Stimulated activated CD4-positive, alpha-beta T cell treated with anti-CD3 and anti-CD28 coated beads, Interleukin-1b, Interleukin-23, amount 100 ng/mL, for 24 hours (primary cell): ENCODE measurements at places on chromosomes 5 and 9.

GRCh38 chr9:136711751-136712689, at the start of gene DIPK1B:
Gene DIPK1B (plus strand): TSS chr9:136712572. CDS start chr9:136712666, 94 bp downstream.
- no peak for DNase-seq

- no peak for DNase-seq
Observed at GRCh38 chr5:176532795-176533194, 4.4 kb downstream of the RNF44 start.

- DNase-seq: no peak
Observed at GRCh38 chr9:131025953-131026858, 17.2 kb downstream of the LAMC3 start.

DNA sequence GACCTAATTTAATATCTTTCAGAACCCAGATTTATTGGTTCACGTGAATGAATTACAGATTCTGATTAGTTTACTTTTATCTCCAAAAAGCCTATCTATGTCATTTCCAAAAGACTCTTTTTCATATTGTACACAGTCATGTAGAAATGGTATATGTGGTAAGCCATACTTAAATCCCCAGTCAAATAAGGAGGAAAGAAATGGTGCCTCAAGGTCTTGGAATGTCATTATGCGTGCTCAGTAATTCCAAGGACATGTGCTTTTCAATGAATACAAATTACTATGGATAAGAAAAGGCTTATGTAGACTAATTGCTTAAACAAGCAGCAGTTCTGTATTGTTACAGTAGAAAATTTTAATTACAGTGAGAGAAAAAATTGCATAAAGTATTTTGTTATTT, 64.1 kb upstream of the TYRP1 start:
- no peak for DNase-seq

DNA sequence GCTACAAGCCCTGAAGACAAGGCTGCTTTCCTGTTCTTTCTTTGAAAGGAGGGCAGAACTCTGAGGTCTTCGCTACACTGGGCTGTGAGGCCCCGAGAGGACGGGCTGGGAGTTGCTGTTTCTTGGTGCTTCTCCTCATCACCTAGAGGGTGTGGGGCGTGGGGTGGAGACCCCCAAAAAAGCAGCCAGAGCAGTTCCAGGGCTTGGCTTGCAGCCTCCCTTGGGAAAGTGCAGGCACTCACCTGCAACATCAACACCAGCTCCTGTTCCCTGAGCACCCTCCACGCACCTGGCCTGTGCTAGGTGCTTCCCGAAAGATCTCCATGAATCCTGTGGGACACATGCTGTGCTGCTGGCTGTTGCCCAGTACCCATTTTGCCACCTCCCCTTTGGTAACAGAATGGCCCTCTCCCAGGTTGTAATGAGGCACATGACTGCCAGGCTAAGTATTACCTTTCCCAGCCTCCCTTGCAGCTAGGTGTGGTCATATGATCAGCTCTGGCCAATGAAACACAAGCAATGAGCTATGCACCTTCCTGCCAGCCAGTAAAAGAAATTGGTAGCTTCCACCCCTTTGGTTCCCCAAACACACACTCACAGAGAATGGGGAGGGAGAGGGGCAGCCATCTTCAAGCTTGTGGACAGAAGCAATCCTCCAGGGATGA, 146.0 kb downstream of the C9orf50 start:
- DNase-seq: no peak

DNA sequence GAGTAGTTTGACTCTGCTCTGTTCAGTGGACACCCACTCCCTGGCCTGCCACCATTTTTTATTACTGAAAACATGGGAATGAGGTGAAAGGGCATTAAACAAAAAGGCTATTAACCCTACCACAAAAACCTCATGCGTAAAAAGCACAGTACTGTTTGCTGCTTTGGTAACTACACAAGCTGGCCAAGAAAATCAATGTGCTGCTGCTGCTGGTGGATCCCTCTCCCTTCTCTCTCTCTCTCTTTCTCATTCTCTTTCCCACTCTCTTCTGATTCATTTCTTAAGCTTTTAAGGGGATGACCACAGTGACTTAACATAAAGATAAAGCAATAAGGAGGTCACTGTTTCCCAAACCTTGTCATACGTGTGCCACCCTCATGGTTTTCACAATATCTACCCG, 183.2 kb upstream of the TBC1D2 start:
- DNase-seq: no peak

DNA sequence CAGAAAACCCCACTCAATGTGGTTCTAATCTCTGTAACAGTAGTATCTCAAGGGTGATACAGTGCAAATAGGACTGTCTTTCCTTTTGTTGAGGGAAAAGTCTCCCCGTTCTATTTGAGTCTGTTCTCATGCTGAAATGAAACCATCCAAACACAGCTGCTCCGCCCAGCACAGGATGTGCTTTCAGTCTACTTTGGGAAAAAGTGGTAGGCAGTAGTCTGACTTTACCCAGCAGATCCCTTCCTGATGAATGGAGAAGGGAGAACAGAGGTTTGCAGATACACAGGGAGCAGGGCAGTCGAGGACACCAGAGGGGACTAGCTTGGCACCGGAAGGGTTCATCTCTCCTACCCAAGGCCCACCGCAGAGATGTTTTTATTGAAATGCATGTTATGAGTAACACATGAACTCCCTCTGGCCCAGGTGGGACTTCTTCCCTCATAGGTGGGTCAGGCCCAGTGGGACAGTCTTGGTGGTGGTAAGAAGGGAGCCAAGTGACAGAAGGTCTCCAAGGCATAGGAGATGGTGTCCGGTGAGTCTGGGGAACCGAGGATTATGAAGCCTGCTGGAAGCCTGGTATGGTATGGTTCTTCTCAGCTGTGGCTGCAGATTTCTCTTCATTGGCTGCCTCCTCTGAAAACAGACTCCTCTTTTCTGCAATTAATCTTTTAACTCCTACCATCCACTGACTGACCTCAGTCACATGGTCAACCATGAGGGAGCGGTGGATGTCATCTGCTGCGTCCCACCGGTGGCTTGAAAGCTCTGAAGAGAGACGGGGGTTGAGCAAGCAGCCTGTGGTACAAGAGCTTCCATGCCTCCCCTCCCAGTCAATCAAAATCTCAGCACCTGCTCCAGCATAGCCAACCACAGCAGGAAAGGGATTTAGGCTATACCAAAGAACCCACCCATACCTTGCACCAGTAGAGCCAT, 3.0 kb downstream of the EIF4EBP3 start:
- DNase-seq: no peak

GRCh38 chr5:96093890-96094381, 132.3 kb upstream of the ELL2 start:
- DNase-seq: no peak

DNA sequence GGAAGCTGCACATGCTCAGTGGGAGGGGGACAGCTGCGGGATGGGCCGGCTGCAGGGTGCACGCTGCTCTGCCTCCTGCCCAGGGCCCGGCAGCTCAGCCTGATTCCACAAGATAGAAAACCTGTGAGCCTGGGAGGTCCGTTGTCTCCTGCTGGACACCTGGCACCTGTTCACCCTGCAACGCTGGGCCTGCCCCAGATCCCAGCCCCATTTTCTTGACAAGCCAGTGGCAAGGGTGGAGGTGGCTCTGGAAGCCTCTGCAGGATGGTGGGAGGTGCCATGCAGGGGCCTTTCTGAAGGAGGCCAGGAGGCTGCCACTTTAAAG, 68.1 kb upstream of the RNF130 start:
- no peak for DNase-seq

DNA sequence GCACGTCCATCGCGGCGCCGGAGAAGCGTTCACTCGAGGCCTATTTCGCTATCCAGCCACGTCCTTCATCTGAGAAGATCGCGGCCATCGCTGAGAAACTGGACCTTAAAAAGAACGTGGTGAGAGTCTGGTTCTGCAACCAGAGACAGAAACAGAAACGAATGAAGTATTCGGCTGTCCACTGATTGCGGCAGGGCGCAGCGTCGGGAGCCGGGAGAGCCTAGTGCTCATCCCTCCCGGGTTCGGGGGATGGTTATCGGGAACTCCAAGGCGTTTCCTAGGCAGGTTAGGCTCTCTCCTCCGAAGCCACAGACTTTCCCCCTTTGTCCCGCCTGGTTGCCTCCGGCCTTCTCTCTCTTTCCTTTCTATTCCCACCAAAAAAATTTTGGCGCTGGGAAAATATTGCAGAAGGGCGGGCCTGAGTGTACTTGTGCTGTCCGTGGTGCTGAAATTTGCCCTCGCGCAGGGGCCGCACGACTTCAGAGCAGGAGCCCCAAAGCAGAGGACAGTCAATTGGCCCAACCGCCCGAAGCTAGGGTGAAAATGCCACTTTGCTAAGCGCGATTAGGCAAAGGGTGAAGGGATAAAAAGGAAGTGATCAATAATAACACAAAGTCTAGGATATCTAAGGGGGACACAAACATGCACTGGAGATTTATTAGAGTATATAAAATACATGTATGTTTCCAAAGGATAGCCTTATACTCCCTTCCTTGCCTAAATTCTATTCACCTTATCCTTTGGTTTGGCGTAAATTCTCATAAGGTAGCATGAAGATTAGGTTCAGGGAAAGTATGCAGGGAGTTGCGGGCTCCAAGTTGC, 1.8 kb downstream of the POU4F3 start:
- no peak for DNase-seq

GRCh38 chr9:131503626-131504465, 1.1 kb downstream of the POMT1 start:
- DNase-seq: peak; percentile 26

DNA sequence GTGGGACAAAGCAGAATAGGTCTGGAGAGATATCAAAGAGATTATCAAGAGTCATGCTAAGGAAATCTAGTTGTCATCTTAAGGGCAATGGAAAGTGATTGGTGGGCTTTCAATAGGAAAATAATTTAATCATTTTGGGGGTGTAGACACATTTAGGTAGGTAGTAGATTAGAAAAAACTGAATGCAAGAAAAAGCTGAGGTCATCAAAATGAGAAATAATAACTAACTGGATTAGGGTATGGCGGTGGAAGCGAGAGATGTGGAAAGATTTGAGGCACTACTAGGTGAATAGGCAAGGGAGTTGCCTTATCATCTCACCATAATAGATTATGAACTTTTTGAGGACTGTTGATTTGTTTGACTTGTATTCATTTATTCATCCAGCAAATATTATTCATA, 393.2 kb upstream of the ZNF608 start:
- no peak for DNase-seq

- no peak for DNase-seq
Observed at GRCh38 chr5:103589776-103590175, 27.2 kb upstream of the NUDT12 start.

- DNase-seq: no peak
Observed at GRCh38 chr5:1335540-1336095, 9.3 kb downstream of the CLPTM1L start.

DNA sequence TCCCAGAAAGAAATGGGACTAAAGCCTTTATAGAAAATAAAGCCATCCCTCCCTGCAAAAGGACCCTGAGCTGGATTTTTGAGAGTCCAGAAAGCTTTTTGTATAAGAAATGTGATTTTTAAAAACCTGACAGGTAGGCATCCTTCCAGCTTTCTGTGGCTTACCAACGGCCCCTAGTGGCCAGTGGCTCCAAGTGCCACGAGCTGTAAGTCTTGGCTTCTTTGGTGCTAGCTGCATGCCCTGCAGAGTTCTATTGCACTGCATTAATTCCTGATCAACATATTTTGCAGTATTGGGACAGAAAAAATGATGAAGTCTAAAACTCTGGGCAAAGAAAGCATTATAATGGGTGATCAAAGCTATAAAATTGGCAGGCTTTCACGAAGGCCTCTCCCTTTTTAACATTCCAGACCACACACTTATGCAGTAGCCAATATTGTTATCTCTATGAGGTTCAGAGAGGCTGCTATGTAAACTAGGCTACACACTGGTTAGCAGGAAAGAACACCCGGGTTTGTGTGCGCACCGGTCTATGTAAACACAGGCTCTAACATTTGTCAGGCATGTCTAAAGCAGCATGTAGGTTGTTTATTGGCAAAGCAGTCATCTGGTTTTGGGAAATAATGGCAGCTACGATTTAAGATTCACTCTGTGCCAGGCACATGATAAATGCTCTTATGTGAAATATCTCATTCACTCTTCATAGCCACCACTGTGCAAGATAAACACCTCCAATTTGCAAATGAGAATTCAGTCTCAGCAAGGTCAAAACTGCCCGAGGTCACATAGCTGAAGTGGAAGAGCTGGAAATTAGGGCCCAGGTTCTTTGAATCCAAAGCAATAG, 55.2 kb downstream of the NMUR2 start:
- DNase-seq: peak; percentile 8

- DNase-seq: no peak
Observed at GRCh38 chr5:159274676-159275075, 11.6 kb downstream of the UBLCP1 start.

DNA sequence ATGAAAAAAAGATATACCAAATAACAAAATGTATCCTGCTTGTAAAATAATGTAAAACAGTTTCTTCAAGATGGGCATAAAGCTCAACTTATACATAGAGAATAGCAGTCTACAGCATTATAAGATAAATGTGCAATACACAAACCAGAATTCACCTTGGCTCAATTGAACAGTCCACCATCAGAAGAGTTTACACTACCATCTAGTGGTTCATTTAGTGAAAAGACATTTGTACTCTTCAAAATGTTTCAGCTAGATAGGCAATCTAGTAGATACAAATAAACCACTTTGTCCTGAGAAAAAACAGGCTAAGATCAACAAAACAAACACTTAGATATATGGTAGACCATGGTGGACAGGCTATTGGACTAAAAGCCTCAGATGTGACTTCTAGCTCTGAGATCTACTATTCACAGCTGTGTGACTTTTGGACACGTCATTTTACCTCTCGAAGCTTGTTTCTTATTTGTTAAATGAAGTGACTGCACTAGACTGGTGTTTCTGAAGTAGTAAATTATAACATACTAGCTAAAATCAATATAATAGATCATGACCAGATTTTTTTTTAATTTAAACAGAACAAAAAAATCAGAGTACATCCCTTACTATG, 22.1 kb upstream of the TPD52L3 start:
- no peak for DNase-seq

DNA sequence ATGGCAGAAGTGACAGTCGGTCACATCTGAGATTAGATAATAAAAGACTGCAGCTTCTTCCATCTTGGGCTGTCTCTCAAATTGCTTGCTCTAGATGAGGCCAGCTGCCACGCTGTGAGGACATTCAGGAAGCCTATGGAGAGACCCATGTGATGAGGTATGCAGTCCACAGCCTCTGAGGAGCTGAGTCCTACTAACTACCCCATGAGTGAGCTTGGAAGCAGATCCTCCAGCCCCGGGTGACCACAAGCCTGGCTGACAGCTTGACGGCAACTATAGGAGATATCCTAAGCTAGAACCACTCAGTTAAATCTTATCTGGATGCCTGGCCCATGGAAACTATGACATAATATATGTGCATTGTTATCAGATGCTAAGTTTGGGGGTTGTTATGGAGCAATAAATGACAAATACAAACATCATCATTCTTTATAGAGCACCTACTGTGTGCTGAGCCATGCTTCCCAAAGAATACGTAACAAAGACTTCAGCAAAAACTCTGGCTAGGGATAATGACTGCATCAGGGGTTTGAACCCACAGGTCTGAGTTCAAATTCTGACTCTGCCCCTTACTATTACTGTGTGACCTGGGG, 26.7 kb downstream of the KCNV2 start:
- DNase-seq: no peak

DNA sequence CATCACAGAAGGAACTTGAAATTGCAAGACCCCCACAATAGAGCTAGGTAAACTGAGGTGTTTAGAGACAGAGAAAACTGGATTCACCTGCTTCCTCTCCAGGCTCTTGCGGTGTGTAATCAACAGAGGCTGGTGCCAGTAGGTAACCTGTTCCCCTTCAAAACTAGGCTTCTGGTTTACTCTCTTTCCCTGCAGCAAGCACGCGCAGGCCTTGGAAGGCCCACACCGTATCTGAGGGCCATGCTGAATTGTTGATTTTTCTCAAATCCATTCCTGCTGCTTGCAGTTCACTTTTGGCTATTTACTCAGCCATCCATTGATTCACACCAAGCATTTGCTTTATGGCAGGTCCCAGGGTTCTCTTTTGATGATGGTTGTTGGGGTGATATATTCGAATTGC, 667 bp upstream of the FRRS1L start:
- no peak for DNase-seq
